ENCODE measurements at places on chromosomes 3 and 15. TPM values are rescaled to one million over a fixed set of nuclear protein-coding genes. Genes with fewer than 3 reads are reported as not detected.

The TMED3 gene
- 40.1 TPM for total RNA-seq

The TBCCD1 gene
- 10.8 TPM for total RNA-seq

The ALDH1A3 gene
- total RNA-seq, result not detected

The ZDHHC23 gene
- total RNA-seq, result 3.4 TPM

The GXYLT2 gene
- total RNA-seq, result 0.92 TPM

The WNT5A gene
- not detected for total RNA-seq

The MUSTN1 gene
- not detected for total RNA-seq

The ITIH1 gene
- not detected for total RNA-seq

The OGG1 gene
- total RNA-seq, result 39.3 TPM

The GPR176 gene
- 0.13 TPM for total RNA-seq

The DNAH12 gene
- total RNA-seq, result not detected

The ADAMTS9 gene
- not detected for total RNA-seq

The SLC24A5 gene
- total RNA-seq, result not detected

The HYAL2 gene
- 3.9 TPM for total RNA-seq

The GPR149 gene
- not detected for total RNA-seq

DNA sequence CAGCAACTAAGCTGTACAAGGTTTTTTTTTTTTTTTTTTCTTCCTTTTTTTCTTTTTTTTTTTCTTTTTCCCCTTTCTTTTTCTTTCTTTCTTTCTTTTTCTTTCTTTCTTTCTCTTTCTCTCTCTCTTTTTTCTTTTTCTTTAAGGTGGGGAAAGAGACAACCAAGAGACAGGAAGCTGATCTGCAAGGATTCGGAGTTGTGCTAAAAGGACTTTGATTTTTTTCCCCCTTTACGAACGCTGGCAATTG, 148 bp downstream of the RBMS3 start:
- no peak for DNase-seq

DNA sequence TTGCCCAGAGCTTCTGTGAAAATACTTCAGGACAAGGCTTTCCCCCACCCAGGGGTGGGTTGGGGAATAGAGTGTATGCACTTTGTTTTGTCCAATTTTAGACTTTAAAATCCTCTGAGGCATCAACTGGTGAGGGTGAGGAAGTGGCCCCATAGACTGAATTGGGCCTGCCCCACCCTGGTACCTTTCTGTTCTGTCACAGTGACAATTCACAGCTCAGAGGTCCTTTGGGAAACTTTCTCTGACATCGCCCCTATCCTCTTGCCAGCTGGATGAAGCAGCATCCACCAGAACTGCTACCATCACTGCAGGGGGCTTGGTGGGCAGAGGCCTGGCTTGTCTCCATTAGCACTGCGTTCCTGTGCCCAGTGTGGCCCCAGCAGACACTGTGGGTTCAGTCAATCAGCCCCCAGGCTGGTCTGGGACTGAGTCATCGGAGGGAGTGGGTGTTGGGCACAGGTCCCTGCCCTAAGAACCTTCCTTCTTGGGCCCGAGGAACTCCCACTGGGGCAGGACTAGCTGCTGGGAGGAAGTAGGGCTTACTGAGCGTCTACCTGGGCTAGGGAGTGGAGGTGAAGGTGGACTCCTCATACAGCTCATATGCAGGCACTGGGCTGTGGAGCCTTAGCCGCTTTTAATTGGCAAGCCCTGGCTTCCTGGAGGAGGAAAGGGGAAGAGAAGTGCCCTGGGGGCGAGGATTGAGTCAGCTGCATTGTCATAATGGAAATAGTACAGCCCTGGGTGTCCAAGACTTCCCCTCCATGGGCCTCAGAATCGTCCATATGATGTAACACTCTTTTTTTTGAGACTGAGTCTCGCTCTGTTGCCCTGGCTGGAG, 1.5 kb upstream of the PPM1M start:
- DNase-seq, result peak; percentile 78

DNA sequence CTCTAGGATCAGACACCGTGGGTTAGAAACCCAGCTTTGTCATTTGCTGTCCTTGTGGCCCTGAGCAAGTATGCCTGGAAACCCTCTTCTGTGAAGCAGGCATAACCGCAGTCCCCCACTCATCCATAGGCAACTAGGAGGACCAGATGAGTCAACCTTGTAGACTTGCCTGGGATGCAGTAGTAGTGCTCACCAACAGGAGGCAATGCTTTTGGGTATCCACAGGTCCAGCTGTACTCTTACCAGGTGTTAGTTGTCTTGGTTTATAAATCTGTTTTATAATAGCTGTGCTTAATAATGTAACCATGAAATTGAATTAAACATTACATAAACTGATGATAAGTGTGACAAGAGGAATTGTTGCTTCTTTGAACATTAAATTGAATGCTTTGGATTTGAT, 389.3 kb downstream of the IL20RB start:
- DNase-seq, result no peak

GRCh38 chr3:116337229-116337628, 108.1 kb downstream of the LSAMP start:
- DNase-seq, result no peak

GRCh38 chr3:192275741-192276355, 451.5 kb downstream of the FGF12 start:
- no peak for DNase-seq

- DNase-seq, result no peak
These were observed 223.6 kb upstream of the TLE3 start for GRCh38 chr15:70321172-70321819.

- no peak for DNase-seq
These were observed 150.7 kb downstream of the KLF13 start for GRCh38 chr15:31477301-31477700.

GRCh38 chr3:13537909-13538296, 11.0 kb upstream of the FBLN2 start:
- no peak for DNase-seq

GRCh38 chr15:48507416-48508065, 138.0 kb downstream of the FBN1 start:
- DNase-seq, result peak; percentile 27

DNA sequence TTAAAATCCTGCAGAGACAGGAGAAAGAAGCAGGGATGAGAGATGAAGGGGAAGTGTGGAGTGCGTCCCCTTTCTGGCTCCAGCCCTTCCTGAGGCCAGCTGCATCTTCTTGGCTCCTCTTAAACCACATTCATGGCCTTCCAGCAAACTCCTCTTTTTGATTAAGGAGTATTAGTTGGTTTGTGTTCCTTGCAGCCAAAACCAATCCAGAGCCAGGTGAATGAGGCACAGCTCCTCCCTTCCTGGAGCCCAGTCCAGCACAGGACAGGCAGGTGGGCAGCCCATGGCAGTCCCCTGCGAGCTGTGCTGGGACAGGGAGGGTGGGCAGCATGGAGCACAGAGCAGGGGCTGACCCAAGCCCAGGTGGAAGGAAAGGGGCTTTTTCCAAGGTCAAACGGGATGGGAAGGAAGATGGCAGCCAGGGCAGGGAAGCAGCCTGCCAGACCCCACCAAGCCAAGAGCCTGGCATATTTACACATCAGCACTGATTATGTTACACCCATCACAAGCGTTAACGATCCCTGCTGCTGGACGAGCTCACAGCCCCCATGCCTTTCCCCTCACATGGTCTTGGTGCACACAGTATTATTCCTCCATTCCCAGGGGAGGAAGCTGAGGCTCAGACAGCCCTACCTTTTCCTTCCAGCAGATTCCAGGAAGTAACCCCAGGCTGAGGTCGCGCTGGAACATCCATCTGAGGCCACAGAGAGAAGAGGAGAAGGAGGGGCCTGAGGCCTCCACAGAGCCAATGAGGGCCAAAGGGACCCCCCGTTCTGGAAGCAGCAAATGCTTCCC, 175.6 kb downstream of the SMAD6 start:
- DNase-seq, result no peak

- no peak for DNase-seq
These were observed 63.6 kb downstream of the SLC15A2 start for GRCh38 chr3:121957674-121958415.

DNA sequence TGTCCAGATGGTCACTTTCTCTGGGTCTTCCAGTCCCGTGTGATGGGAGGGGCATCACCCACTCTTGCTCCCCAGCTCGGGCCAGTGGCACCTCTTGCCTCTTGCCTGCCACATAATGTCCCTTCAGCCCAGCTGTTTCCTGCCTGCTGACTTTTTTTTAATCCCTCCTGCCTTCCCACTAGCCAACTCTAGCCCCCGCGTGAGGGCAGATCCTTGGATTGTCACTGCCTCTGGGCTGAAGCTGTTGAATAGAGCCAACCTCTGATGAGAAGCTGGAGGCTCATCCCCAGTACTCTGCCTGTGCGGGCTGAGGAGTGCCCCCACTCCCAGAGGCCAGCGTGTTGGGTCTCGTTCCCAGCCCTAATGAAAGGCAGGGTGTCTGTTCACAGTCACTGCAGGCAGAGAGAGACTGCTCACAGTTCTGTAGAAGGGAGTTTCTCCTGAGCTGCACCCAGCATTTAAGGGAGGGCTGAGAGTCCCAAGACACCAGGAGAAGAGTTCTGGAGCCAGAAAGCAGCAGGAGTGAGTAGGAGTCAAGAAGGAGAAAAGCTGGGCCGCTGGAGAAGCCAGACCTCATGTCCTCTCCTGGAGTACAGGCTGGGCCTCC, 30.1 kb upstream of the TIMP4 start:
- no peak for DNase-seq

DNA sequence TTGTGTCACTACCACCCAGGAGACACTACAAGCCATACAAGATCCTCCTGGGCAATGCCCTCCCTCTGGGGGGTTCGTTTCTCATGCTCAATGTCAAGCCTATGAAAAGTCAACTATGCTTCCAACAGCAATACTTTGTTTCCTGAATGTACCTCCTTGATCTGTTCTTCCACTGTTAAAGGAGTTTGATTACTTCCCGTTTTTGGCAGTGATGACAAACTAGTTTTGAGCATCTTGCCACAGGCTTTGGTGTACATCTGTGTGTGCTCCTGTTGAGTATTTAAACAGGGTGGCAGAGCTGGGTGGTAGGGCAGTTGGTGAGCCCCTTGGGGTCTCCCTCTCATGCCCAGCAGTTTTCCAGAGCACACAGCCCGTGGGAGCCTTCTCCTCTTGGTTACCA, 81.4 kb downstream of the IL12A start:
- DNase-seq, result no peak

DNA sequence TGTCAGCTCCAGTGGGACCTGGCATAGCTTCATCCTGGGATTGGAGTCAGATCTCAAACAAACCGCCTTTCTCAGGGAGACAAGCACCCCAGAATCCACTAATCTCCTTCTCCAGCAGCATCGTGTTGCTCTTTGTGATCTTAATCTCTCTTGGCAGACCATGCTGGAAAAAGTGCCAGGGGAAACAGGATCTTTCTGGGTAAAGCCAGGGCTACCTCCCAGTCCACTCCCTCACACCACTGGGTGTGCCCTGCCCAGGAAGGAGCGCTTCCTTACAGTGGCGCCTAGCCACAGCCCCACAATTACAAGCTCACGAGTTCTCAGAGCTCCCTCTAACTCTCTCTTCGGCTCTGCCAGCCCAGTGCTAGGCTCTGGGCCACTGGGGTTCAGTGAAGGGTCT, 32.2 kb downstream of the RPLP1 start:
- DNase-seq, result no peak

GRCh38 chr3:191334346-191334893, 4.1 kb upstream of the UTS2B start:
- DNase-seq, result no peak

DNA sequence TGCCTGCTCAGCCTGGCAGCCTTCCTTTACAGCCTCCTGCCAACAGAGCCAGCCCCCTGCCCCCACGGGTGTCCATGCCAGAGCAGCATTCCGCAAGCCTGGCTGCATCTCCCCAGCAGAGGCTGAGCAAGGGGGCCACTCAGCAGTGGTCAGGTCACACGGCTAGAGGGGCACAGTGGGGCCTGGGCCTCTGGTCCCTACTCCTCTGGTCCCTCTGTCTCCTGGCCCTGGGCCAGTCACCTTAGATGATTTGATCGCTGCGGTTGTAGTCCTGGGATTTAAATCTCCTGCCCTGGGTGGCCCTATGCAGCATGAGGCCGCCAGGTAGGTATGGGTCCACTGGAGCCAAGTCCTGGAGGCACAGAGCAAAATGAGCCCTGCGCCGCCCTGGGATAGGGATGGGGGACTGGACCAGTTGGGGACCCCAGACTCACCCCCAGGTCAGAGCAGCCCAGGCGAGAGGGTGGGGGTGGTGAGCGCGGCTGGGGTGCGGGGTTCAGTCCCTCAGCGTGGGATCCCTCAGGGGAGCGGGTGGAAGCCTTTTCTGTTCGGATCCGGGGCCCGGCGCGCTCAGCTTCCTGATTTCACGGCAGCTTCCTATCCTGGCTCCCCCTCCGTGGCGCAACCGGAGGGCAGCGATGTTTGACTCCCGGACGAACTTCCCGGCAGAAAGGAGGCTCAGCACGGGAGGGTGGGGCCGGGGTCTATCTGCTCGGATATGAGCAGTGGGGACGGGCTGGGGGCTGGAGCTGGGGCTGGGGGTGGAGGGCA, at the start of gene ZBTB47:
ZBTB47 (plus strand) TSS at position 138 of the 771 bp plus-strand sequence. CDS start 4,659 bp downstream, outside the sequence.
- no peak for DNase-seq

- no peak for DNase-seq
These were observed 6.4 kb upstream of the FAM174B start for GRCh38 chr15:92661956-92662355.

- DNase-seq, result peak; percentile 83
These were observed 142.7 kb downstream of the GADL1 start for GRCh38 chr3:30751610-30752299.

- no peak for DNase-seq
These were observed 174.7 kb downstream of the IGF1R start for GRCh38 chr15:98823012-98823458.

All from activated CD8-positive, alpha-beta T cell treated with anti-CD3 and anti-CD28 coated beads for 36 hours (primary cell).